NCI-H345 (cell line): ENCODE measurements at places on chromosomes 3 and 15.

- no peak for DNase-seq
Observed at GRCh38 chr3:24229468-24230221, 265.0 kb downstream of the THRB start.

GRCh38 chr3:36305929-36306520 is 74.3 kb upstream of the STAC start:
- no peak for DNase-seq

DNA sequence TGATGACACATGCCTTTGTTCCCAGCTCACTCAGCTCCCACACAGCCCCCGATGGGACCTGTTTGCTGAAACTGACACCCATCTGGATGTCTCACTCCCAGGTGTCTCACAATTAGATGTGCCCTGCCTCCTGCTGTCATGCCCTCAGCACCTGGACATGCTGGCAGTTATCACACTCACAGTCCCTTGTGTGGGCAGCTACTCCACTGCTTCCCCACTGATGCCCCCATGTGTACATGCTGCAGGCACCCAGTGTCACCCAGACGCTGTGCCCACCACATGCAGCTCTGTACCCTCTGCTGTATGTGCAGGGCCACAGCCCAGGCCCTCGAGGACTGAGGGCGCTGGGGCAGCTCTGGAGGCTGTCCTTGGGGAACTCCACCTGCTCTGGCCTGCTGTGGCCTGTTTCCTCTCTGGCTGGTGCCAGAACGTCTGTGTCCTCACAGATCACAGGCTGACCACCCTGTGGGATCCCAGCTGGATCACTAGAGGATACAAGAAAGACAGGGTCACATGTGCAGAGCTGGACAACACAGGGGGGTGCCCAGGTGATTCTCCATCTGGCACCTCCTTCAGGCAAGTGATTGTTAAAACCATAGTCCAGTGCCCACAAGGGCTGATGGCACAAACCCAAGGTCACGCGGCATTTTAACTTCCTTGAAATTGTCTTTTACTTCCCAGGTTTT is 14.0 kb downstream of the C3orf22 start:
- peak; percentile 38 for DNase-seq

DNA sequence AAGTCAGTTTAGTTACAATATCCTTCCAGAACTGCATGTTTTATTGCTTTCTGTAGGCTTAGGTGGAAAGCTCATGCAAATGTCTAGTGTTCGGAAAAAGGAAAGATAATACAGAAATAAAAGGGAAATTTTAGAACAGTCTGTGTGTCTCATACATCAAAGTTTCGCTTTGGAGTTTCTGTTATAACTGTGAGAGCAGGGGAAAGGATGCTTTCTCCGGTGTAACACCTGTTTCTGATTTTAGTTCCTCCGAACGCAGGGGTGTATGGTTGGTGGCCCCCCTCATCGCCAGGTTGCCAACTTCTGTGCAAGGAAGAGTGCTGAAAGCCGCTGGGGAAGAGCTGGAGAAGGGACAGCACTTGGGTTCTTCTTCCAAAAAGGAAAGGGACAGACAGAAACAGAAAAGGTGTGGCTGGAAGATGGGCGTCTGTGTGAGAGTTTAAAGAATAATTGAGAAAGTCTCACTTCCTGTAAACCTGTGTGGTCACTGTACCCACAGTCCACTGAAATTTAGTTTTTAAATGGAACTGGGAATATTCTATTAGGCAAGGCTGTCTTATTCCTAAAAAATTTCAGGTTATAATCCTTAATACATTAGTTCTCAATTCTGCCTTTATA is 6.7 kb downstream of the P2RY12 start:
- DNase-seq: no peak

- DNase-seq: no peak
Observed at GRCh38 chr15:64225804-64226203, 63.0 kb upstream of the PPIB start.

GRCh38 chr3:114903213-114903612 is 243.9 kb downstream of the ZBTB20 start:
- no peak for DNase-seq

- no peak for DNase-seq
Observed at GRCh38 chr15:98503970-98504369, 144.4 kb upstream of the IGF1R start.

DNA sequence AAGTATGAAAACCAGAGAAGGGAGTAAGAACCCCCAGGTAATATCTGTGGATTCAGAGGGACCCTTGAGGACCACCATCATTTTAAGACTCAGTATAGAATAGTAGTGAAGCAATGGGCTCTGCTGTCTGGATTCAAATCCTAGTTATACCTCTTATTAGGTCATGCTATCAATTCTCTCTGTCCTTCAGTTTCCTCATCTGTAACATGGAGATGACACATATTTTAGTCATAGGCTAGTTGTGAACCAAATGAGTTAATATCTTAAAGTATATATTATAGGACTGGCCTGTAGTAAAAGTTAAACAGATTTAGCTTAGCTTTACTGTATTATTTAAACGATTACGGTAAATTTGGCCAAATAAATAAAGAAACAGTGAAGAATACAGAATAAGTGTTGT is 177.3 kb upstream of the GOLIM4 start:
- DNase-seq: no peak

- DNase-seq: no peak
Observed at GRCh38 chr3:193357291-193357690, 21.3 kb downstream of the ATP13A5 start.

DNA sequence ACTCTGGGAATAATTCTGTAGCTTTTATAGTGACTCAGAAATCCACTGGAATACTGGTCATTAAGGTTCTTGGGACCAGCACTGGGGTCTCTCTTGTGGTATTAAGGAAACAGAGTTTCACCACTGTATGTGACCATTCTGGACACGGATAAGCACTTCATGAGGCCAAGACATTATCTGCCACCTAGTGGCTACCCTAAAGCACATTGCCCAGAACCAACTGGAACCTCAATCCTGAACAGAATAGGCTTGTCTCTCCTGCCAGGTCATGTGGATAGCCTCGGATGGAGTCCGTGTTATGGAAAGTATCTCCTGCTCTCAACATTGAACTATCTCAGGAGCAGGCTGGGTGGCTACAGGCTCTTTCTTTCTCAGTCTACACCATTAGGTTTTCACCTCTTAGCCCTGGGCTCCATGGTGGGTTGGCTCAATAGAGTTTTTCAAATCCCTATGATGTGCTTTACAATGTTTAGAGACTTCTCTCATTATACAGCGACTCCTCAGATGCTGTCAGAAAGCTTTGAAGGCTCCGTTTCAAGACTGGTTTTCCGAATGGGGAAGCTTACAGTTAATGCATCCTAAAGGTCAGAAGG is 167.6 kb upstream of the ST8SIA2 start:
- no peak for DNase-seq

DNA sequence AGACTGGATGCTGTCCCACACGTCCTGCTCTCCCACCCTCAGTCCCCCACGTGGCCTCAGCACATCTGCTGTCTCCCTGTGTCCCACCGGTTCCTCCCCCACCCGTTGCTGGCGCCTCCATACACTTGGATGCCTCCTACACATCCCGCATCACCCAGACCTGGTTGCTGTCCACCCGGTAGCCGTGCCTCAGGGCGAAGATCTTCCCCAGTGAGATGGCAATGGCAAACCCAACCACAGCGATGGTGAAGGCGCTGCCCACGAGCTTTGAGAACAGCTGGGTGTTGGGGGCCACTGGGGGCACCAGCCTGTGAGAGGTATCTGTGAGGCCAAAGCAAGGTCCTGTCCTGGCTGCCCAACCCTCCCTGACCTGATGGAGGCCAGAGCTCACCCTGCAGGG is 4.4 kb downstream of the SLC26A6 start:
- DNase-seq: no peak

DNA sequence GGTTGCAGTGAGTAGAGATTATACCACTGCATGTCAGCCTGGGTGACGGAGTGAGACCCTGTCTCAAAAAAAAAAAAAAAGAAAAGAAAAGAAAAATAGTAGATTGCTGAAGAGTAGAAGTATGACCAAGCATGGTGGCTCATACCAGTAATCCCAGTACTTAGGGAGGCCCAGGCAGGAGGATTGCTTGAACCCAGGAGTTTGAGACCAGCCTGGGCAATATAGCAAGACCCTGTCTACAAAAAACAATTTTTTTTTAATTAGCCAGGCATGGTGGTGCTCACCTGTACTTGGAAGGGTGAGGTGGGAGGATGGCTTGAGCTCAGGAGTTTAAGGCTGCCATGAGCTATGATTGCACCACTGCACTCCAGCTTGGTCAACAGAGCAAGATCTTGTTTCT is 2.5 kb downstream of the NKTR start:
- DNase-seq: no peak

DNA sequence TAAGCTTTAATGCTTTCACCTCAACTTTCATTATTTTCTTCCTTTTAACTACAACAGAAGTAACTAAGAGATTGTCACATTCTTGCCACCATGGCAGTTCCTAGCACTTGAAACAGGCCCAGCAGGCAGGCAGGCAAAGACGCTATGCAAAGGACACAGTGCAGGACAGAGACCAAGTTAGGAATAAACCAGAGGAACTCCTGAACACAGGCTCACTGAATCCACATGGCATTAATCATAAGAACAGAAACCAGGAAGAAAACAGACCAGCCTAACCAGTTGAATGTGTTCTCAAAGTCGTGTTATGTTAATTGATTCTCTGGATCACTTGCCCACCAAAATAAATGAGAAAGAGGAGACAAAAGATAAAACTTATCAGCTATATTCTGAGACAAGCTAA is 397.6 kb downstream of the TBL1XR1 start:
- DNase-seq: no peak

GRCh38 chr3:195255176-195255500 is 15.8 kb downstream of the XXYLT1 start:
- no peak for DNase-seq

- DNase-seq: no peak
Observed at GRCh38 chr3:102094506-102094905, 245.2 kb downstream of the NFKBIZ start.

- peak; percentile 53 for DNase-seq
Observed at GRCh38 chr3:65412588-65412987, 626.1 kb downstream of the MAGI1 start.

DNA sequence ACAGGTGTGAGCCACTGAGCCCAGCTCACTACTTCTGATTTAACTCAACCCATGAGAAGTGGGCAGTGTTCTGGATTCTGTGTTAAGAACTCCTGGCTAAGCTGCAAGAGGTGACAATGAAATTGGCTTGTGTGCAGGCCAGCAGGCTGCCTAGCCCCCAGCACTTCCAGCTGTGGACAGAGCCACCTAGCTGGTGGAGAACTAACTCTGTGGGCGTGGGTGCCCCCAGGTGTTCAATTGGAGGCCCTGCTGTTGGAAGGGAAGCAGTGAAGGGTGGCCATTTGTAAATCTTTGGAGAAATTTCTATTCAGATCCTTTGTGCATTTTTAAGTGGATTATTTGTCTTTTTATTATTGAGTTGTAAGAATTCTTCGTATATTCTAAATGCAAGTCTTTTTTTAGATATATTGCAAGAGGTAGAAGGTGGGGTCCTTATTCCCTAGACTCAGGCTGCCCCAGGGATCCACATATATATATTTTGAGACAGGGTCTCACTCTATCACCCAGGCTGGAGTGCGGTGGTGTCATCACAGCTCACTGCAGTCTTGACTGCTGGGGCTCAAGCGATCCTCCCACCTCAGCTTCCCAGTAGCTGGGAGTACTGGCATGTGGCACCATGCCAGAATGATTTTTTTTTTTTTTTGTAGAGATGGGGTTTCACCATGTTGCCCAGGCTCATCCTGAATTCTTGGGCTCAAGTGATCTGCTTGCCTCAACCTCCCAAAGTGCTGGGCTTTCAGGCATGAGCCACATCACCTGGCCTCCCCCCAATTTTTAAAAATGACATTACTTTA is 7.2 kb upstream of the SCAMP5 start:
- DNase-seq: peak; percentile 21

DNA sequence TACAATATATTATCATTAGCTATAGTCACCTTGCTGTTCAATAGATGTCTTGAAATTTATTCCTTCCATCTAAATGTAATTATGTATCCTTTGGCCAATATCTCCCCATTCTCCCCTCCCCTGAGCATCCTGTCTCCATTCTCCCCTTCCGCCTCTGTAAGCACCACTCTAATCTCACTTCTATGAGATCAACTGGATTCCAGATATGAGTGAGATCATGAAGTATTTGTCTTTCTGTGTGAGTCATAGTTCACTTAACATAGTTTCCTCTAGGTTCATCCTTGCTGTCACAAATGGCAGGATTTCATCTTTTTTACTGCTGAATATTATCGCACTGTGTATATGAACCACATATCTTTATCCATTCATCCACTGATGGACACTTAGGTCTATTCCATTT is 148.8 kb upstream of the NDN start:
- no peak for DNase-seq

GRCh38 chr3:4387210-4388204 is 79.6 kb downstream of the SUMF1 start:
- no peak for DNase-seq
